Stimulated activated CD8-positive, alpha-beta memory T cell treated with anti-CD3 and anti-CD28 coated beads, Interleukin-4, amount 100 ng/mL, for 1 hour (primary cell): ENCODE measurements at places on chromosomes 6 and 20.

- DNase-seq: no peak
Observed at GRCh38 chr6:15522856-15523529, 139.8 kb downstream of the DTNBP1 start.

DNA sequence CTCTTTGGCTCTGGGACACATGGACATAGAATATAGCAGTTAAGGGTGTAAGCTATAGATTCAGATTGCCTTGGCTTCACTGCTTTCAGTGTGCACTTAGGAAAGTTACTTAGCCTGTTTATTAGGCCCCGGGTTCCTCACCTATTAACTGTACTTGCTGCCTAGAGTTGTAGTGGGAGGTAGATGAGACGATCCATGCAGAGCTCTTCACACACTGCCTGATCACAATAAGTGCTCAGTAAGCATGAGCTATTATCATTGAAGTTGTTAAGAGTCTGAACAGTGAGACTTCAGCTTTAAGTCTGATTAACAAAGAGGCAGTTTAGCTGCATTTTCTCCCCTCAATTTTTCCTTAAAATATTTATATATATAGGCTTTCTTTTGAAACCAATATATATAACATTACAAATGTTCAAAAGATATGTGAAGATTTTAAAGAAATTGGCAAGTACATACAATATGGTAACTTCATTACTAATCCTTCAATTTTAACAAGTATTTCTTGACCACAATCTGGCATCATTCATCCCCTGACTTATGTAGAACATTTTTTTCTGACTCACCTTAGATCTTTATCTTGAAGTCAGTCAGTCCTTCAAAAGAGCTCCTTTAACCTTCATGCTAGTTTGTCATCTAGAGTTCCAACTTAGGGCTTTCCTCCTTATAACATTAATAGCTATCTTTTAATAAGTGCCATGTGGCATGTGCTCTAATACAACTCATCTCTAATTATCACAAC, 20.5 kb upstream of the SUPT3H start:
- no peak for DNase-seq

GRCh38 chr6:52420668-52421358, 671 bp downstream of the EFHC1 start:
- DNase-seq: no peak

DNA sequence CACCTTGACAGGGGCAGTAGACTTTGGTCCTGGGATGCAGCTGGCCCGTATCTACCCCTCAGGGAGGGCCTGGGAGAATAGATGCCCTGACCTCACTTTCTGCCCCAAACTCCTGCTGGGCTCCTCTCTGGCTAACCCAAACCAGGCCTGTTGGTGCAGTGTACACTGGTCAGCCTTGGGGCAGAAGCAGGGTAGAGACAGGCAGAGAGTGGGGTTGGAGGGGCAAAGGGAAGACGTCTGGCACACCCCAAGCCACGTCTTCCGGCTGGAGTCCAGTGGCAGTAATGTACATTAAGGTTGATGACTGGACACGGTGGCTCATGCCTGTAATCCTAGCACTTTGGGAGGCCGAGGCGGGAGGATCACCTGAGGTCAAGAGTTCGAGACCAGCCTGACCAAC, 9.3 kb downstream of the DDR1 start:
- DNase-seq: no peak

GRCh38 chr6:143158113-143158581, 97.5 kb downstream of the AIG1 start:
- no peak for DNase-seq

DNA sequence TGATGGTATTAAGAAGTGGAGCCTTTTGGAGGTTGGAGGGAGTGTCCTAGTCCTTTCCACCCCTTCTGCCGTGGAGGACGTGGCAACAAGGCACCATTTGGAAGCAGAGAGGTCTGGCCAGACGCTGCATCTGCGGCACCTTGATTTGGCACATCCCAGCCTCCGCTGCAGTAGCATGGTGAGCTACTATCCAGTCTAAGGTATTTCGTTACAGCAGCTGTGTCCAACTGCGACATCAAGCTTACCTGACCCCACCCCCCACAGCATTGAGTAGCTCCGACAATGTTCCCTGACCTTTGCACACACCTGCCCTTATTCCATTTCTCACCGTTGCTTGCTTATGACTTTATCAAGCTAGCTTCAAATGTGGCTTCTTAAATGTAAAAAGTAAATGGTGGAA, 29.8 kb upstream of the SYNJ2 start:
- DNase-seq: no peak

DNA sequence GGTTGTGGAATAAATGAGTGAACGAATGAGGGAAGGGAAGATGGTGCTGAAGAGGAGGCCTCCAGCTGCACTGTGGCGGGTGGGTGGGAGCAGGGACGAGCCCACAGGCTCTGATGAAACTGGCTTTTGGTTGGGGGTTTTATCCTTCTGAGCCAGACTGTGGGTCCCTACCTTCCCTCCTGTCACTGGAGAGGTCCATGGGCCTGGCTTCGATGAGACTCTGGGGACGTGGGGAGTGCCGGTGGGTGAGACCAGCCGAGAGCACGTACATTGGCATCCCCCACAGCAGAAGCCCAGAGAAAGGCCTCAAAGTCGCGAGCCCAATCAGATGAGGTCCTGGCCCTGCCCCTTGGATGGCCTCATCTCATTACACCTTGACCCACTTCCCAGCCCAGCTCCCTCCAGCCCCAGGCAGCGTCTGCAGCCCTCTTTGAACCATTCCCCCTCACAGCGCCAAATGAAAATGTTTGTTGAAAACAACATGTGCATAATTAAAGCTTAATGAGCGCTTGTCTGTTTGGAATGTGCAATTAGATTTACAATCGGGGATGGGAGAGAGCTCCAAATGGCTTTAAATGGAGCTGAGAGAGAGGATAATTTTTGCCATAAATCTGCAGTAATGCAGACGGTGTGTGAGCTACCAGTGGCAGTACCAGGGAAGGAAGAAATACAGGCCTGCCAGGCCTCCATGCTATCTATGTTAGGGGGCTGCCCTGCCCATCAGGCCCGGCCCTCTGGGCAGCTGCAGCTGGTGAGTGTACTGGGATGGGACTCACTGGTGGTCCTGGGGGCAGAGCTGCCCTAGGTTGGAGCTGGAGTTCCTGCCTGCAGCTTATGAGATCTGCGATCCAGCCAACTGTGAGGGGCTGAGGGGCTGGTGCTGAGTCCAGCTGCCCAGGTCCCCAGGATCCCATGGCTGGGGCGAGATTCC, 47.2 kb downstream of the TOX2 start:
- no peak for DNase-seq

DNA sequence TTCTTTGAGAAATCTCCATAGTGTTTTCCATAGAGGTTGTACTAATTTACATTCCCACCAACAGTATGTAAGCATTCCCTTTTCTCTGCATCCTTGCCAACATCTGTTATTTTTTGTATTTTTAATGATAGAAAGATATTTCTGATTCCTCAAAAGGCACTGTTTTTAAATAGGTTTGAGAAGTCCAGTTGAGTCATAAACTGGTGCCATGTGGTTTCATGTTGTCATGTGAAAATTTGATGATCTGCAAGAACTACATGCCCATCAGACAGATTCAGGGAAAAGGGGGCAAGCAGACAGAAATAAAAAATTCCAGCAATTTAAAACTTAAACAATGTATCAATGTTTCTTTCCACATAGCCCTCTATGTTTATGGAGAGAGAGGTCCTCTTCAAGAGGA, 227.5 kb downstream of the KCNQ5 start:
- no peak for DNase-seq

DNA sequence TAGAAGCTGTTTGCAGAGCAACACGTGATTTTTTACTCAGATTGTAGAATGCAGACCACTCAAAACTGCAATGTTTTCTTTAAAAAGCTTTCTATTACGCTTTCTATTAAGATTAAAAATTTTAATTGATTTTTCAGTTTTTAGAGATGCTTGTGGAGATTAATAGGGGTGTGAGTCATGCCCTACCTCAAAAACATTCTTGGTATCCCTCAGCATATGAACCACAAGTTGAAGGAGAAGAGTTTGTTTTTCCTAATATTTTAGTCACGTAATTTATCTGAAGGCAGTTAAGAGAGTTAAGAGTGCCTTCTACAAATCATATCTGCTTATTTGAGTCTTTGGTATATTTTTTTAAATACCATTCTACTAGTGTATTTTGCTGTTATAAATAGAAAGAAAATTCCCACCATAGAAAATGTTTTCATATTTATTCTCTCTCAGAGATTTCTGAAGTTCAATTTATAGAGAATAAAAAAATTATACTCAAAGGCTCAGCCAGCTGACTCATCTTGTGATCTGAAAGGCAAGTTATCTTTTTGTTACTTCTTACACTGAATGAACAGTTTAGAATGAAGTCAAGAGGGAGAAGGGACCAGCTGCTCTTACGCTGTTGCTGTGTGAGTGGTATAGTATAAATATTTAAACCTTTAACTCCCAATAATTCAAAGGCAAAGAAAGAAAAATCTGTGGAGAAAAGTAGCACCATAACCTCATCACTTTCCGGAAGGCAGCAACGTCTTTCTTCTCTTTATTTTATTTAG, 7.6 kb downstream of the RIPOR2 start:
- DNase-seq: no peak

- no peak for DNase-seq
Observed at GRCh38 chr20:58328836-58329235, 19.3 kb downstream of the RAB22A start.

GRCh38 chr6:128271011-128271410, 249.4 kb downstream of the PTPRK start:
- no peak for DNase-seq

GRCh38 chr6:100203400-100203799, 209.4 kb upstream of the MCHR2 start:
- no peak for DNase-seq

DNA sequence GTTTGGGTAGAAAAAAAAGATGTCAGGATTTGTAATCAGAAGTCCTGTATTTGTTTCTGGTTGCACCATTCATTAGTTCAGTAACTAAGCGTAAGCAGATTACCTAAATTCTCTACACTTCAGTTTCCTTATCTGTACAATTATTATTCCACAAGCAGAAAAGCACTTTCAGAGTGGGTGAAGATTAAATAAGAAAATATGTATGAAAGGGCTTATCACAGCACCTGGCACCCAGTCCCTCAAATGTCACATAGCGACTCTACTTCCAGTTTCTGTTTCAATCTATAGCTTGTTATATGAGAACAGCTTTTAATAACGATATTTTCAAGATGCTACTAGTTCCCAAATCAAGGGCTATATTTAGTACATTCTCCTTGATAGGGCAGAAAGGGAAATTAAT, 31.4 kb downstream of the RGS17 start:
- no peak for DNase-seq

- no peak for DNase-seq
Observed at GRCh38 chr6:106163966-106164877, 78.1 kb downstream of the PRDM1 start.

DNA sequence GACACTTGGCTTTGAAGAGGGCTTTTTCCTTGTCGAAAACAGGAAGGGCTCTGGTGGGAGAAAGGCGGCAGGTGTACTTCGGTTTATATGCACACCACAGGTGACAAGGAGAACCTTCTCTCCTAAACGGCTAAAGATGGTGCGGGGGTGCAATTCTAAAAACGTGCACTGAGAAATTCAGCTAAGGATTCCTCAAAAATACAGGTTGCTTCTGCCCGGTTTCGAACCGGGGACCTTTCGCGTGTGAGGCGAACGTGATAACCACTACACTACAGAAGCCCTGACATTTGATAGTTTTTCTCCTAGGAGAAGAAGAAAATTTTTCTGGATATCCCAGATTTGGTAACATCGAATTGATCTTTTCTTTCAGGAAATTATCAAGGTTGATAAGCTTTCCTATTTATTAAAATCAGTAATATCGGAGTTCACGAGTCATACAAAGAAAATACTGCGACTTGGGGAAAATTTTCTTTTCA, 32.0 kb downstream of the POM121L2 start:
- no peak for DNase-seq

DNA sequence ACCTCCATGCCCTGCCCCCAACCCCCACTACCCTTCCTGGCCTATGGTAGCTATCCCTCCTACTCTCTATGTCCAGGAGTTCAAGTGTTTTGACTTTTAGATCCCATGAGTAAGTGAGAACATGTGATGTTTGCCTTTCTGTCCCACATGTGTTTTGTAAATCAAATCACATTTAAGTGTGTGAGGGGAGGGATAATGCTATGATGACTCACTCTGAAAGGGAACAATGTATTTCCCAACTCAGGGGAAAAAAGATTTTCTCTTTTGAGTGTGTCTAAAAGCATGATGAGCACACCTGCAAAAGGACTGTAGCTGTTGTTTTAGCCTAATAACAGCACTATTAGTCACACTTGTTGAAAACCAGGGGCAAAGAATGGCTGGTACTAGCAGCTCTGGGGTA, 193.7 kb downstream of the GJA10 start:
- no peak for DNase-seq

- DNase-seq: no peak
Observed at GRCh38 chr6:489001-489400, 97.4 kb downstream of the IRF4 start.

DNA sequence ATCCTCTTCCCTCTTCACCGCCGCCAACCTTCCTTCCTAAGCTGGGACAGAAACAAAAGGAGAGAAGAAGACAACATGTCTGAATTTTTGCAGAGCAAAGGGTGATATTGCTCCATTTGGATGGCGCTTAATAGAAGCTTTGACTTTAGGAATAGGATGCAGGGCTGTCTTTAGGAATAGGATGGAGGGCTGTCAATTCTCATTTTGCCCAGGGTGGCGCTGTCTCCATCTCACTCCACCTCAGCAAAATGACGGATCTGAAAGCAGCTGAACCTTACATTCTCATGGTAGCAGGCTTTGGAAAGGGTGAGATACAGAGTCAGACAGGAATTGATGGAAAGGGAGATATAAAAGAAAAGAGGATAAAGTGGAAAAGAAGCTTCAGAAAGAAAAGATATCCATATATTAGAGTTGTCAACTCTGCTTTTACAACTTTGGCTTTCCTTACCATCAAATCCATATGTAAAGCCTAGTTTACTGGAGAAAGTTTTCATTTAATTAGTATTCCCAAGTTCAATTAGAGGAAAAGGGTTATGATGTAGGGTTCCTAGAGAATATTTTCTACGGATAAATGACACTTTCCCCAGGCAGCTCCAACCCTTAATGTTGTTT, 2.4 kb downstream of the MTCL3 start:
- no peak for DNase-seq

DNA sequence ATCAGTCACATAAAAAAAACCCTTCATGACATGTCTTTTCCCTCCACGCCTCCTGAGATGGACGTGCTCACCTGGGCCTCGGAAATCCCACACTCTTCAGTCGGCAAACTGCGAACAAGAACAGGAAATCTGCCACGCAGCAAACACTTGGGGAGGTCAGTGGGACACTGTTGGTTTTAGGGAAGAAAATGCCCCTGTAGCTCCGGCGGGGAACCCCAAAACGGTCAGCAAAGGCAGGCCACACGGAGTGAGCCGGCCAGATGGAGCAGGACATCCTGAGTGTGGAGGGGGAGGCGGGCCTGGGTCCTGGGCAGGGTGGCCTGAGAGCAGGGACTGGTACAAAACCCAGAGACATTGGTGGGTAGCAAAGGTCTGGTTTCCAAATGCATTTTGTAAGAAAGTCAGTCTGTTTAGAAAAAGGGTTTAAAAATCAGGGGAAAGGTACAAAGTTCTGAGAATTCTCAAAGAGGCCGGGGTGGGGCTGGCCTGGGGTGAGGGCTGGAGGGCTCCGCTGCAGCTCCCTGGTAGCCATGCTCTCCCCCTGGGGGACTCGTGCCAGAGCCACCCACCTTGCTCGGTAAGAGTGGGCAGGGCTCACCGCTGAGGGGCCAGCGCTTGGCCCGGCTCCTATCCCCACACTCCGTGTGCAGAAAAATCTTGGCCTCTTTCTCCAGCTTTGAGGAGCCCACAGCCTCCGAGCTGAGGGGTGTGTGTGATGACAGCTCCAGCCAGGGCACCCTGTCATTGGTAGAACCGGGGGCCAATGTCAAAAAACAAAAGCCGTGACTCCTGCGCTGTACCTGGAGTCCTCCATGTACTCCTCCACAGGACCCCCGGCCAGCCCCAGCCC, 5.2 kb downstream of the SLC2A4RG start:
- DNase-seq: no peak

GRCh38 chr6:81984599-81984998, 232.1 kb upstream of the TENT5A start:
- no peak for DNase-seq
